ENCODE measurements at places on chromosomes 12 and 14.
A peak's percentile ranks its signal among the peaks of the same experiment; 100 is the strongest.

DNA sequence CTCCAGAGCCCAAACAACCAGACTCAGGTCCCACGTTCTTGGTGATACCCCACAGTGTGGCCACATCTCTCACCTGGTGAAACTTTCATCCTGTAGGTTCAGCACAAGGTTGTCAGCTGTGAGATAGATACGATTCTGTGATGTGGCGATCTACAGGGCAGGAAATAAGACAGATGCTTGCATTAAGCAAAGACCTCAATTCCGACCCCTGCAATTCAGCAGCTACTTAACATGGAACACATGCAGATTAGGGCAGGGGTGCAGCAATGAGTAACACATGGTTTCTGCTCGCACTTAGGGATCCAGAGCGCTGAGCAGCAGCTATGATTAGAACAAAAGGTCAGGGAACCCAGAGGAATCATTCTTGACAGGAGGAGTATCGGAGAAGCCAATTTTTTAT is 4.1 kb downstream of the PHB2 start:
- no peak for DNase-seq

DNA sequence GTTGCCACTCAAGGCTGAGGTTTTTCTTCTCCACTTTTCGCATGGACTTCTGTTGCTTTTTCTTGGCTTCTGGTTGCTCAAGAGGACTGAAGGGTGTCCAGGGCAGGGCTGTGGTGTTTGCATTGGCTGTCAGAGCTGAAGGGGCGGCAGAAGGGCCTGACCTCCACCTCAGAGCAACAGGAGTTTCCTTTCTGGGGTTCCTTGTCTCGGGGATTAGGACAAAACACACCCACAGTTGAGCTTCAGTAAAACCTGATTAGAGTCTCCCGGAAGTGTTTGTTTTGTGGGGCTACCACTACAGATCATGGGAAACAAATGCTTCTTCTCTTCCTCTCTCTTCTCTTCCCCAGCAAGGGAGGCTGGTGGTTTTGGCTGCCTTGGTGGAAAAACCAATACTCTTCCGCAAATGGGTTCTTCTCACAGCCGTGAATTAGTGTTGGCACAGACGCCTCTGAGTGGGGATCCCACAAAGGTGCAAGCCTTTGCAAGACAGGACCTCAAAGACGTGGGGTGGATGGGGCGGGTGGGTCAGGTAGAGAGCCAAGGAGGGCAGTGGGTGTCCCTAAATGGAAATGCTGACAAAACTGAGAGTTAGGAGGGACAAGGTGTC is 317.7 kb upstream of the TBX3 start:
- no peak for DNase-seq

- DNase-seq: no peak
These were observed 148.8 kb upstream of the GARIN6 start for GRCh38 chr12:99498756-99499155.

GRCh38 chr14:98069712-98070171 is 1202.3 kb downstream of the BCL11B start:
- no peak for DNase-seq

- DNase-seq: no peak
These were observed 54.0 kb downstream of the TRAFD1 start for GRCh38 chr12:112179341-112179740.

DNA sequence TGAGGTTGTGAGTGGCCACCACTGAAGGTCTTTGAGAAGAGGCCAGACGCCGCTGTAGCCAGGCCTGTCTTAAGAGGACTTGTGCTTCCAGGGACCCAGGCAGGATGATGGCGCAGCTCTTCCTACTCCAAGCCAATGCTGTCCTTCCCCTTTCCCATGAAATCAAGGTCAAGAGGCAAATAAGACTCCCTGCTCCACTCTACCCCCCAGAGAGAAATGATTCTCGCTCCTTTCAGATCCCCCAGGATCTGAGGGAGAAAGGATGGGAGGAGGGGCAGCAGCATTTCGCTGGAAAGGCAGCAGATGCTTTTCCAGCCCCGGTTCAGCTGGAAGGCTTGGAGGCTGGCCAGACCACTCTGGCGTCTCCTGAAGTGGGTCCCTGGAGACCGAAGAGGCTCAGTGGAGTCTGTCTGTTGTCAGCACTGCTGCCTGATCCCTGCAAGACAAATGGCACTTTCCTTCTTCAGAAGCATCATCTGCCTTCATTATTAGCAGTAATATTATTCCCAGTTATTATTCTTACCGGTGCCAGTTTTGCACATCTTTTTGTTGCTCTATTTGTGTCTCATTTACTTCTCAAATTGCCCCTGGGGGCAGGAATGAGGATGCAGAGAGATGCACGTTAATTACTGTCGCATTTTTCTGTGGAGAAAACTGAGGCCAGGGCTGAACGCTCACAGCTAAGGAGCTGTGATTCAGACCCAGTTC is 51.4 kb downstream of the C14orf132 start:
- peak; percentile 81 for DNase-seq
